Astrocyte (in vitro differentiated cells and primary cell): ENCODE measurements at places on chromosomes 3 and 15.
A peak's percentile ranks its signal among the peaks of the same experiment; 100 is the strongest.

GRCh38 chr3:186167646-186168395, 58.9 kb upstream of the ETV5 start:
- DNase-seq: no peak

DNA sequence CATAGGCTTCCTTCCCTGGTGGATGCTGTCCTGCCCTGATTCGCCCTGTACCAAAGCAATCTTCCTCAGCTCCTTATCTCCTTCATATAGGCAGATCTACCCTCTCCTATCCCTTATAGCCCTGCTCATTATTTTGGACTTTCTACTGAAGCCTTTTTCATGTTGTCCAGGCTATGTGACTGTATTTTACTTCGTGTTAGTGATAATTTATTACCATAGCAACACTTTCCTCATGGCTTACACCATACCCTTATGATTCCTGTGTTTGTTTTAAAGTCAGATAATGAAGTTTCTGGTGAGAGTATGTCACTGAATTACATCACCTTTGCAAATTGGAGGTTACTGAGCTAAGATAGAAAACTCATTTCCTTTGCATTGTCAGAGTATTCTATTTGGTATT, 352.6 kb downstream of the NLGN1 start:
- DNase-seq: peak; percentile 73

GRCh38 chr15:20340931-20341661, 200.5 kb downstream of the GOLGA6L6 start:
- no peak for DNase-seq

- DNase-seq: peak; percentile 48
These were observed 28.9 kb downstream of the POPDC2 start for GRCh38 chr3:119631516-119631915.

GRCh38 chr3:66115858-66116654, 77.3 kb upstream of the MAGI1 start:
- DNase-seq: peak; percentile 99

DNA sequence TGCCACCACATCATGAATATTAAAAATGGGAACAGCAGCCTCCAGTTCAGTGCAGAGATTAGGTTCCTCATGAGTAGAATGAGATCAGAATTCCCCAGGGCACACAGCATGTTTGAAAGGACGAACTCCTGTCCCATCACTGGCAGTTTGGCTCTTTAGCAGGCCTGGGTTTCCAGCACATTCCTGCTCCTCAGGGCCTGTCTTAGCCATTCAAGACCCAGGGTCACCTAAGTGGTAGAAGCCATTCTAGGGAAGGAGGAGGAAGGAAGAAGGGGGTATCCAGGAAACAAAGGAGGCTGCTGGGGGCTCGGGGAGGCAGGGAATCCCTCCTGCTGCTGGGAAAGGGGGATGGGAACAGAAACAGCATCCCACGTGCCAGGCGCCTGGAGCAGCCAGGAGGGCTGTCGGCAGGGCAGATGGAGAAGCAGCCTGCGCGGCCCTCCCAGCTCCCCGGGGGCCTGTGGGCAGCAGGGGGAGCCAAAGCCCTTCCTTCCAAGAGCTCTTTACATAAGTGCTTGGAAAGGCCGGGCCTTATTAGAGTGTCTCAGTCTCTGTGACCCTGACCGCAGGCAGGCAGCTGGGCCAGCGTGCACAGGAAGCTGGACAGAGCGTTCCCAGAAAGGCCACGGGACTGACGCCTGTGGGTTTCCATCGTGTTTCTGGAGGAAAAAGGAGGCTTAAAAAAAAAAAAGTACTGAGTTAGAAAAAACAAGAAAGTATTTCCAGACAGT, 24.7 kb downstream of the LOXL1 start:
- peak; percentile 98 for DNase-seq

DNA sequence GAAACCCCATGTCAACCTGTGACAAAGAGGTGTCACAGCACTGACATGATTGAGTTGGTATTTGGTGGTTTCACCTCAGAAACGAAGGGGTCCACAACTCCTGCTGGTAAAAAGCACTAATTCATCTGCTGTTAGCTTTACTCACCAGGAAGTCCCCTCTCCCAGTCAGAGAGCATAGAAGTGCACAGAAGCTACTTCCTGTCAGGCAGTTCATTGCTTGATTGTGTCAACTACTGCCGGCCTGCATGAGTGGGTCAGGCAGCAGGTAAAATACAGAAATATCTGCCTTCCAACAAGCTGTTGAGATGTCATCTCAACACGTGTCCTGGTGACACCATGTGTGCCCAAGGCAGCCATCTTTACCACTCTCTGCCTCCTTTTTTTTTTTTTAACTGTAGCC, 596.6 kb upstream of the NR2F2 start:
- DNase-seq: no peak

DNA sequence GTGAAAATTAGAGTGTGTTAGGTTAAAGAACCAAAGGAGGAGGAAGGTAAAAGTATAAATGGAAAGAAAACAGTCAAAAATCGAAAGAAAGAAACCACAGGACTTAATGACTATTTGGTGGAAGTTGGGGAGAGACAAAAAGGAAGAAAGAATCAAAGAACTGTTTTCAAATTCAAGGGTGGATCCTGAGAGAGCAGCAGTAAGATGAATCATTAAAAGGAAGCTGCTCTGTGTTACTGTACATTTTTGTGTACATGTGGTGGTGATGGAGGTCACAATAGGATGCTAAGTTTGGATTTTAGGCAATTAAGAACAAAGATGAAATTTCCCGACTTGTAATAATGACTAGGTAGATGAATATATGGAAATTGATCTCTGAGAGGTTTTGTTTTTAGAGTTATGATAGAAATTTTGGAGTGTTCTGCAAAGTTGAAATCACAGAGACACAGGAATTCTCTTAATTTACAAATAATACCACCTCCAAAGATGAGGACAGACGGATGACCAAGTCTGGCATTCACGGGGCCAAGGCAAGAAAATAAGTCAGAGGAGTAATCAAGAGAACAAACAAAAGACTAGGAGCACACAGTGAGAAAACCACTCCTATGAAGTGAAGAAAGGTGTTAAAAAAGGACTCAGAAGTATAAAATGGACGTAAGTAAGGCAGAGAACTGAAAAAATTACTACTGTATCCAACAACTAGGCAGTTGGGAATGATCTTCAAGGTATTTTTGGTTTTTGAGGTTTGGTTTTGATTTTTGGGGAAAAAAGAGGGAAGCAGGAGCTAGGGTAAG, 7.1 kb downstream of the DHX36 start:
- DNase-seq: no peak

DNA sequence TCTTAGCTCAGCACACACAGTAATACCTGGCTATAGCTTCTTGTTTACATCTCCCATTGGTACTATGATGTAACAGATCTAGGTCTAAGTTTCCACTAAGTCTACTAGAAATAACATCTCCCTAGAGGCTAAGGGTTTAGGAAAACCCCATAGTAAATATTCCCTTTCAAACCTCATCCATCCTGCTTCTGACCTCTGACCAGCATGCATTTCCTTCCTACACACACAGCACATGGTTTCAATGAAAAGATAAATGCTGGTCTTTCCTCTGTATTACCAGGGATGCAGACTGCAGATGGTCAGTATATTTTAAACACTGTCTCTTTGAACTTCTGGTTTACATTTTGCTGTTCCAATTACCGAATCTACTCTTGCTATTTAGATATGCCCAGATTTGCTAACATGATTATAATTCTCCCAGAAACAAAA, 96.6 kb downstream of the EFL1 start:
- DNase-seq: no peak

DNA sequence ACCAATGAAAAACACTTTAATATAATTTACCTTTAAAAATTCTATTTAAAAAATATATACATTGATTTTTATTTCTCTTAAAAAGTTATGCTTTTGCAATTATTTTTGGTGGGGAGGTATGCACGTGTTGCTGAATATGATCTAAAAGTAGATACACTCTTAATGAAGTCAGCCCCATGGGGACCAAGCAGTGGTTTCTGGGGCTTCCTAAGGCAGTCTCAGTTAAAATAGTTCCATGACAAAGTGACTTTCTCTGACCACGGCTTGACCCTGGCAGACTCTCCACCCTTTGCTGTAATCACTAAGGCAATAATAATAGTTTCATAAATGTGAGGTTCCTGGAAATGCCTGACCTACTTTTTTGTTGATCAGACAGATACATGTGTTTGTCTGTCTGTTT, 50.4 kb downstream of the CCR4 start:
- DNase-seq: no peak

DNA sequence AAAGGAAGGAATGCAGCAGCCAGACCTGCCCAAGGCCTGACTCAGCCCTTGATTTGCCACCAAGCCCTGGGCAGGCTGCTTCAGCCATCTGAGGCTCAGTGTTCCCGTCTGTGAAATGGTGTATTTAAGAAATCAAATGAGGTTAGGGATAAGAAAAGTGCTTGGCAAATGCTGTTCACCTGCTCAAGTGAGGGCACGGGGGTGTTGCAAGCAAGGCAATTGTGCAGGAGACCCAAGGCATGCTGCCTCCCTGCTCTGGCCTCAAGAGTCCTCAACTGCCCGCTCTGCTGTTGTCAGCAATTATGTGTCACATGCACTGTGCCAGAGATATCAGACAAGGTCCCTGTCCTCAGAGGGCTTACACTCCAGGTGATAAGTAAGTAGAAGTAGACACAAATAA, 101.8 kb downstream of the TPRA1 start:
- DNase-seq: no peak

DNA sequence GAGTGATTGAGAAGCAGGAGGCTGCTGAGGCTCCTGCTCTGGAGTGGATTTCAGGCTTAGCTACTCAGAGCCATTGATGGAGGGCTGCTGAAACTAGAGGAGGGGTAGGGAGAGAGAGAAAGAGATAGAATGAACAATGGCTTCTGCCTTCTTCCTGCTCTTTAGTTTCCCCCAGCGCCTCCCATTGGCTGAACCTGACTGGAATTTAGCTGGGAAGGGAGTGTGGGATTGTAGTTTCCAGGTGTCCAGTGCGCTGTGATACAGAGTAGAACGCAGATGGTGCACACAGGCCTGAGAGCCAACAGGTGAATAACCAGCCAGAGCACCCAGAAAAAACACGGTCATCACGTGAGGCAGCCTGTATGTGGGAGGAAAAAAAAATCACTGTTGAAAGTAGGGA, 140.1 kb downstream of the IL20RB start:
- no peak for DNase-seq

DNA sequence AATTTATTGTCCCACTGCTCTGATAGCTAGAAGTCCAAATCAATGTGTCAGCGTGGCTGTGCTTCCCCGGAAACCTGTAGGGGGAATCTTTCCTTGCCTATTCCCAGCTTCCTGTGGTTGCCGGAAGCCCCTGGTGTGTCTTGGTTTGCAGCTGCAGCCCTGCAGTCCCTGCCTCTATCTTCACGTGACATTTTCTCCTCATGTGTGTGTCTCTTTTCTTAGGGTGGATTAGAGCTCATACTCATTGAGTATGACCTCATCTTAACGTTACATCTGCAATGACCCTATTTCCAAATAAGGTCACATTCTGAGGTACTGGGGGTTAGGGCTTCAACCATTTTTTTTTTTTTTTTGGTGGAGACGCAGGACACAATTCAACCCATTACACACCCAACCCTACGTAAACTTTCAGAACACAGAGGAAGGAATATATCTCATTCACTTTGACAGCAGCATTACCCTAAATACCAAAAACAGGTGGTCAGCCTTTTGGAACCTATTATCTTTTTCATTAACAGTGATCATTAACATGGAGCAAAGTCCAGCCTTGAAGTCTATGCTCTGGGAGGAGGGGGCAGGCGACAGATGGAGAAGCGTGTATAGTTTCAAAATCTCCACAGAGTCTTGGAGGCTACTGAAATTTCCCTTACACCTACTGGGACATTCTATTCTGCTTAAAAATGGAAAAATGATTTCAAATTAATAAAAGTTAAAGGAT, 88.6 kb downstream of the RYK start:
- DNase-seq: no peak

DNA sequence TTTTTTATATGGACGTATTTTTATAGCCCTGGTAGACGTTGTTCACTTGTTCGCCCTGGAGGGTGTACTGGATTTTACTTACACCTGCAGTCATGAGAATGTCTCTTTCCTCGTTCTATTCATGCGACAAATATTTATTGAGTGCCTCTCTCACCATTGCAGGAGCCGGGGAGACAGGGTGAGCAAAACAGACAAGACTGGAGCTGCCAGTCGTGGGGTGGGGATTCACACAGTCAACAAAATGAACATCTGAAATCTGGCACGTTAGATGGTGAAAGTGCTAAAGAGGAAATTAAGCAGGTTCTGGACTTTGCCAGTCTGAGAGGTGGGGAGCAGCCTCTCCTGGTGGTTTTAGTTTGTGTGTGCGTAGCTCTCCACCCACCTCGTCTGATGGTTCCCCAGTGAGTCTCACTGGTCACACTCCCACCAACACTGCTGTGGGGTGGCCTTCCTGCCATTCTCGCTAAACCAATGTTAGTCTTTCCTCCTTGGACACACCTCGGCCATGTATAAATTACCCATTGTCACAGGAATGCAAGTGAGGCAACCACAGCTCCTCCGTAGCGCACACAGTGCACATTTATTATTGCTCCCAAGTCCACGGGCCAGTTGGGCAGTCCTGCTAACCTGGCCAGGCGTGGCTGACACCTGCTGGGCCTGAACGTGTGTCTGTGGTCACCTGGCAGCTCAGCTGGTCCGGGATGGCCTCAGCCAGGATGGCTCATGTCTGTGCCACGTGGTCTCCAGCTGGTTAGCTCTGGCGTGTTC, 31.5 kb downstream of the FBLN2 start:
- no peak for DNase-seq

GRCh38 chr3:26655231-26655630, 32.7 kb downstream of the LRRC3B start:
- DNase-seq: peak; percentile 0
